ENCODE measurements at places on chromosomes 2 and 18.

DNA sequence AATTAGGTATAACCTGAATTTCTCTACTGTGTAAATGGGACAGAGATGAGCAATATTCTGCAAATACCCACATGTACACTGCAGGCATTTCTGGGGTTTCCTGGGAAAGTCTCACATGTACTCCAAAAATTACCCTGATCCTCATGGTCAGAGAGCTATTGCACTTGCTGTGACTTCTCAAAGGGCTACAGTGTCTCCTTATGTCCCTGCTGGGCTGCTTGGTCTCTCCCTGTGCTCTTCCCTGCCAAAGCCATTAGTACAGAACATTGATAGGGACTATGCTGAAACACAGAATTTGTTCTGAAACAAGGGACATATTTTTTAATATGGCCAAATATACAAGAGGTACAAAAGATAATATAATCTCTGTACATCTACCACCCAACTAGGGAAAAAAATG lies 924.4 kb upstream of the NXPH2 start:
- no peak for DNase-seq

DNA sequence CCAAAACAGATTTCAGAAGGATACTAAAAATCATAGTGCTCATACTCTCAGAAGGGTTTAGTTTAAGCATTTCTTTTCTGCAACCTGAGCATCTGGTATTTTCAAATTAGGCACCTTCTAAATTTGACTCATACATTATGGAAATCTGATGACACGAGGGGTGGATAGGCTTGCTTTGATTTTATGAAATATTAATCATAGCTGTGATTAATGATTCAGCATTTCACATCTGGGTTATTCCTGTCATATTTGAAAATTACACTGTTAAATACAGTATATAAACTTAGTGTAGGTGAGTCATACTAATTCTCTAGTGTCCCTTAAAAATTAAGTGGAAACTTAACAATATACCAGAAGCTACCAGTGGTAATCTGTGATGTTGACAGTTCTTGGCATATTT lies 47.7 kb downstream of the MRPS9 start:
- DNase-seq: no peak

DNA sequence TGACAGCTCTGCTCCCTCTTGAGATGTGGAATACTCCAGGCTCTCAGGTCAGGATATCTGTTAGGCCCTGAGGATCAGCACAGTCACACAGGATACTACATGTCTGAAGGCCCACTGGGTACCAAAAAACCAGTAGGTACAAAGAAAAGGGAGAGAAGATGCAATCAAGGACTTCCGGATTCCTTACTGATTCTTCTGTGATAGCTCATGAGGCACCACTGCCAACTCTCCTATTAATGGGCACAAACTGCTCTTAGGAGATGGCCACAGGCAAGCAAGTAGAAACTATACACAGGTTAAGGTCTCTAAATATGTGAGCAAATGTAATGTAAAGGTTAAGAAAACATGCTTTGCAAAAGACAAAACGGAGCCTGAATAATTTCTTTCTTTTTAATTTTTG lies 3.5 kb downstream of the TMEM127 start:
- DNase-seq: no peak

DNA sequence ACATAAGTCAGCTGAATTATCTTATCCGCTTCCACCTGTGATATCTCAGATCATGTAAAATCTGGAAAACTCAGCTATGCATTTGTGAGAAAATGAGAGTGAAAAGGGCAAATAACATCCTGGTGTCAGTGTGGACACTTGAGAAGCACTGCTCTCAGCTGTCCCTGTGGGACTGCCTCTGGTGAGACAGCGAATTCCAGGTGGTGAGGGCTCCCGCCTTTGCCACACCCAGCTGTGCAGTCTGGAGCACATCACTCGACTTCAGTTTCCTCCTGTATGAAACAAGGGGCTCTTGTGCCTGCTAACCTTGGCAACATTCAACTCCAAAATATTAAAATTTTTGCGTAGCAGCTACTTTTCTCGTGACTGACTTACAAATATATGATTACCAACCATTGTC lies 194.9 kb upstream of the BOD1L2 start:
- DNase-seq: no peak

DNA sequence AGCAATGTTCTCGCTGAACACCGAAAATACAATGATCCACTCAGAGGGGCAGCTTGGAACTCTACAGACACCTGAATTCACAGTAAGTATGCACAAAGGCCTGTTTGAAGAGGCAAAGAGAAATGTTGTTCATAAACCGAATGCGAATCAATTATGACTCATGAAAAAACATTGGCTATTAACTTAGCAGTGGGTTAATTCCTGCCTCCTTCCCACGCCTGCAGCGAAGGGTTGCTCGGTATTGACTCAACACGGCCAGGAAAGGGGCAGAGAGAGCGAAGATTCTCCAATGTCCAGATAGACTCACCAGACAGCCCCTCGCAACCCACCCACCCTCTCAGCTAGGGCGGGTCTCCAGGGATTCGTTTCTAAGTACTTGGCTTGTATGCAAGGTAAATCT lies 9.4 kb downstream of the CRACDL start:
- no peak for DNase-seq

- no peak for DNase-seq
Measured at GRCh38 chr2:71720596-71721361, 267.4 kb downstream of the DYSF start.

DNA sequence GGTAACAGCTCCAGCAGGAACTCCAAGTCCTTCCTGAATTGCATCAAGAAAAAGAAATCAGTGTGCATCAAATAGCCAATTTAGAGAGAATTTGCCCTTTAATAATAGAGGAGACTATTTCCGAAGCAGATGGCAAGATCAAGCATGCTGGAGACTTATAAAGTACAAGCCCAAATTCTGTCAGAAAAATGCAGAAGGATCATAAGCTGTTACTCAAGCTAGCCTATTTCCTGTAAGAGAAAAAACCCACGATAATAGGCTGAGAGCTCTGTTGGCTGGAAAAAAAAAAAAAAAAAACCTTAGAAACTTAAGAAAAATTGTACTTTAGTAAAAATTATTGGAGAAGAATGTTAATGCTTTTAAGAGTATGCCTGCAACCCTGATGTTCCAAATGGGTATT lies 24.4 kb upstream of the ITM2C start:
- DNase-seq: no peak

DNA sequence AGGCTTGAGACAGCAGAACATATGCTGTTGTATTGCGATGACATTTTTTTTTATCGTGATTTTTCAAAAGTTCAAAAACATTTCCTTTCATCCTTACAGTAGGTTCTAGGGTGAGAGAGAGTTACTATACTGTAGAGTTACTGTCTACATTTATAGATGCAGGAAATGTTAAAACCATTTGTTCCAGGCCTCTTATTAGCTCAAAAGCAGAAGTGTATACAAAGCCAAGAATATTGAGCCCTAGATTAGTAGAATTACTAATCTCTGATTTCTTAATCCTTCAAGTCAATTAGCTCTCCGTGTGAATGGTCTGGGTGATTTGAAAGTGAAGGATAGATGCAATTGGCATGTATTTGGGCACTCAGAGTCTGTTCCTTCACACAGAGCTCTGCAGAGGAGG lies 73.1 kb downstream of the MAPRE2 start:
- DNase-seq: no peak

GRCh38 chr2:38398739-38399138 lies 21.7 kb upstream of the ATL2 start:
- no peak for DNase-seq

- DNase-seq: no peak
Measured at GRCh38 chr2:226556050-226556449, 243.6 kb downstream of the IRS1 start.

DNA sequence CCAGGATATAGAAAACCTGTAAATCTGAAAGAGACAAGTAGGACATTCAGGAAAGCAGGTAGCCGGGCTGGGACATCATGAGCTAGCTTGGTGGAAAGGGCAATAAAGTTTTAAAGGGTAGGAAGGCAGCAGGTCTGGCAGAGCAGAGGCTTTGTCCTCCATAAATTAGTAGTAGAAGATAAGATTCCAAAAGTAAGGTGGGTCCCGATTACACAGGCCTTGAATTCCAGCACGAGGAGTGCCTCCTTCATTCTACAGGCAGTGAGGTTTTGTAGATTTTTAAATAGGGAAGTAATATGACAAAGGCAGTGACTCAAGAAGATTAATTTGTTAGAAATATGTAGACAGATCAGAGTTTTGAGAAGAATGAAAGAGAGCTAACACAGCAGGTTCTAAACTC lies 160.7 kb downstream of the DTNB start:
- no peak for DNase-seq

DNA sequence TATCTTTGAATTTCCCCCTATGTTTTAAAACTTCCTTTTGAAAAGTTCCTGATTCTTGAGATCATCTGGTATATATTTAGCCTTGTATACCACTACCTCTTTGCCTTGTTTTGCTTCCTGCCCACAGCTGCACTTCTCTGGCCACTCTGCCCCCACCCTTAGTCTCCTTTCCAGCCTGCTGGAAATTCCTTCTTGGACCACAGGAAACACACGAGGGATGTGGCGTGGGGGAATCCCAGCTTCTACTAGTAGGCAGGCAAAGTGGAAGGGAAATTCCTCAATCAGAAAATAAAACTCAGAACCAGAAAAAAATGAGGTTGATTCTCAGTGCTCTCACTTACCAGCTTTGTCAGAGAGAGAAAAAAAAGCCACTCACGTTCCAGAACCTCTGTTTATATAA lies 13.4 kb downstream of the IL18RAP start:
- no peak for DNase-seq

DNA sequence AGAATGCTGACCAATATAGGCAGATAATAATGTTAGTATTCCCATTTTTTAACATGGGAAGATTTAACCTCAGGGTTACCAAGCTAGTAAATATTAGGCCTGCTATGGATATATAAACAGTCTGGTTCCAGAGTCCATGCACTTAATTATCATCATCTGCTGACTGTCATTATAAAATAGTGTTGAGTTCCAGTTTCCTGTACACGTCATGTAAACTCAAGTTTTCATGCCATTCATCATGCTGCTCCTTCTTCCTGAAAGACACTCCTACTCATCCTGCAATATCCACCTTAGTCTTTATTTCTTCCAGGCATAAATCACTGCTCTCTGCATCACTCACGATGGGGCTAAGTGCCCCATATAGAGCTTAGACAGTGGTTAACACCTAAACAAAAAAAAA lies 420.8 kb upstream of the SPHKAP start:
- no peak for DNase-seq

DNA sequence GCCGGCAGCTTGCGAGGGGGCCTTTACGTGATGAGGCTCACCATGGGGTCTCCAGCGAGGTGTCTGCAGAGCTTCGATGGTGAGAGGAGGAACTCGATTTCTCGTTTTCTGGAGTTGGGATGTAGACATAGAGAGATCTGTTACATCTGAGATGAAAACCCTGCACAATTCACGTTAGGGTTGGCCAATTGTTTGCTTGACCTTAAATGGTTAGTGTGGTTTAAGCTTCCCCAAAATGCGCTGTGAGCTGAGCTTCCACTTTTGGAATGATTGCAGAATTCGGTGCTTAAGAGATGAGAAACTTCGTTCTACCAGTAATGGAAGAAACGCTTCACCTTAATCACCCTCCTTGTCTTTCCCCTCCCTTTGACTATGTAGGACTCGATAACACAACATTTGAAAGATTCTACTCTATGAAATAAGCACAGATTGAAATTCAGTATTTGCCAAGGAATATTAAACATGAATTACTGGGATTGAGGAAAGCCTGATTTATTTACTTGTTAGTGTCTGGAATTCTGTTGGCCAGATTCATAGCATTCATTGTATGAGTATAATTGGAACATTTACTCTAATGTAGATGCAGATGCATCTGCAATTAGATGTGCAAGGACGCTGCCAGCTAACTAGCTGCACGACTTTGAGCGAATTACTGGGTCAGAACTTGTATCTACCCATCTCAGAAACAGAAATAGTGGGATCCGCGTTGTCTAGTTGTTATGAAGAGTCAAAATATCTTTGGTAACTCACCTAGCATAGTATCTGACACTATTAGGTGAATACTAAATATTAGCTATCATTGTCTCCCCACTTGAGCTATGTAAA lies 1.6 kb upstream of the KLF7 start:
- no peak for DNase-seq

DNA sequence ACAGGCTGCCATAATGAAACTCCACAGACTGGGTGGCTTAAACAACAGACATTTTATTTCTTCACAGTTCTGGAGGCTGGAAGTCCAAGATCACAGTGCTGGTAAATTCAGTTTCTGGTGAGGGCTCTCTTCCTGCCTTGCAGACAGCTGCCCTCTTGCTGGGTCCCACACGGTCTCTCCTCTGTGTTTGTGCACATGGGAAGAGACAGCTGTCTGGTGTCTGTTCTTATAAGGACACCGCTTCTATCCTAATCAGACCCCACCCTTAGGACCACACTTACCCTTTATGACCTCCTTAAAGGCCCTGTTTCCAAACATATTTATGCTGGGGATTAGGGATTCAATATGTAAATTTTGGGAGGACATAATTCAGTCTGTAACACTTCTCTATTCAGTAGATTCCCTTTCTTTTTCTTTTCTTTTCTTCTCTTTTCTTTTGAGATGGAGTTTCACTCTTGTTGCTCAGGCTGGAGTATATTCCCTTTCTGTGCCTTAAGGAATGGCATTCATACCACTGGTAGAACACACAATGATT lies 18.9 kb downstream of the CTIF start:
- DNase-seq: no peak

DNA sequence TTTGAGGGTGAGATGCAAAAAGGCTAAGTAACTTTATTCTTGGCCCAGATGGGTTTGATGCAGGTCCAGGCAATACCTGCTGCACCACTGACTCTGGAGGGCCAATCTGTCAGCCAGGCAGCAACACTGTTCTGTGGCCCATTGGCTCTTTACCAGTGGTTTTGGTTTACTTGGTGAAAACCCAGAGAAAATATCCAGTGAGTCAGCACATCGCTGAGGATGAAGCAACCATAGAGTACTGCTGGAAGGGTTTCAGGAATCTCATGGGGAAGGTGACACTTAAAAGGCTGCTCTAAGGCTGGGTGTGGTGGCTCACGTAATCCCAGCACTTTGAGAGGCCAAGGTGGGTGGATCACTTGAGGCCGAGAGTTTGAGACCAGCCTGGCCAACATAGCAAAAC lies 192.5 kb upstream of the FAM98A start:
- no peak for DNase-seq

DNA sequence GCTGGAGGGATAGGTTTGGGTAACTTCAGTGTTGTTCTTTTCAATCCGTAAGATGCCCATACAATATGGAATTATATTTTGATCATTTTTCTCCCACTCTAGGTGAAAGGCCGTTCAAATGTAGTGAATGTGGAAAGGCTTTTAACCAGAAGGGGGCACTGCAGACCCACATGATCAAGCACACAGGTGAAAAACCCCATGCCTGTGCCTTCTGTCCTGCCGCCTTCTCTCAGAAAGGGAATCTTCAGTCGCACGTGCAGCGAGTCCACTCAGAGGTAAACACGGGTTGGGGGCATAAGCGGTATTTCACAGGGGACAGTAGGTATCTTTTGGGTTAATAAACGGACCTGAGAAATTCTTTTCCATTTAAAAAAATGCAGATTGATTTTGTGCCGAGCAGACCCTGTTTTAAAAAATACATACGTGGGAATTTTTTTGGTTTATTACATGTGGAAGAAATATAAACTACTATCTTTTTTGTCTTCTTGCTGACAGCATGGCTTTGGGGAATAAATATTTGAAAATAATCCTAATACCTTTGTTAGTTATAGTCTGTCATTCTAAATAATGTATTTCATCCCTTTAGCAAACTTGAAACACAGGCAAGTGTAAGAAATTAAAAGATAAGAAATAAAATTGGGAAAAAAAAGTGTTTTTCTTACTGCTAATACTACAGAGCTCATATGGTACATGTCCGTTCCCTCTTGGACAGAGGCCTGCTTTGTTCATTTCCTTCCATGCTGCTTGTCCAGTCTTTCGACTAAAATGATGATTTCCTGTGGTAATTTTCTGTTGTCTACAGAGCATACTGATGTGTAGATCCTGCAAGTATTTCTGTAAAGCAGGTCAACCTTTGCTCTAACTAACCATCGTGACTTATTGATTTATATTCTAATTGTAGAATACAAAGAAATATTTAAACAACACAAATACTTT lies 53.3 kb downstream of the ZNF236 start:
- DNase-seq: peak; percentile 25

All from CD4-positive, alpha-beta T cell treated with Interleukin-15 for 1 hour (primary cell).